ENCODE measurements at places on chromosomes 6 and 20.
A peak's percentile ranks its signal among the peaks of the same experiment; 100 is the strongest.

- no peak for DNase-seq
These were observed 903.4 kb downstream of the EYS start for GRCh38 chr6:64803470-64804166.

DNA sequence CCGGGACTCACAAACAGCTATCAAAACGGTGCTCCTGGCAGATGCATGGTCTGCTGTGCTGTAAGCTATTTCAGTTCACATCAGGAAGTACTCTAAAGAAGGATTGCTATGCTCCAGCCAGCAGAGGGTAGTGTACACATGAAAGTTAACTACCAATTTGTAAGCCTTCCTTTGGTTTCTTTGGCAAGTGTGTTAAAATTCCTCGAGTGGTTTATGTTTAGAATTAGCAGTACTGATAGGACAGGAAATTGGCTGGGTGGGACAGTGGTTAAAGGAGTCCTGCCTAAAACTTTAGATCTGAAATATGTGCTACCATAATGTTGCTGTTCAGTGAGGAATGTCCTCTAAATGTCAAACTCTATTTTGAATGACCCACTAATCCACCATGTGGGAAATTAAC, 47.4 kb downstream of the TRMT11 start:
- peak; percentile 72 for DNase-seq

DNA sequence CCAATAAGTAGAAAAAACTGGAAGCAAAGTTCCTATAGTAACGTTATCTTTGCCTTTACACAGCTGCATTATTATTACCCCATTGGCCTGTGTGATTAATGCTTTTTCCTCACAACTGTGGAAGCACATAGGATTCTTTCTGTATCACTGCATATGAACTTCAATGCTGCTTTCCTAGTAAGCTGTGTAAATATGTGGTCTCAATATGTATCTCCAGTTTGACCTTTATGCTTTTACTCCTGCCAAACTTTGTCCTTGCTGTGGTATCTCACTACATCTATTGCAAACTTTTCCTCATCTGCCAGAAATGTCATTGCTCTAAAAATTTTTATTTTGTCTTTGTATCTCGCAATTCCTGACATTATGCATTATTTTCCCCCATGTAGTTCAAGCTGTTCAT, 168.6 kb downstream of the ZFAND3 start:
- DNase-seq: no peak

- DNase-seq: no peak
These were observed 2.5 kb upstream of the MMP9 start for GRCh38 chr20:46006022-46006705.

DNA sequence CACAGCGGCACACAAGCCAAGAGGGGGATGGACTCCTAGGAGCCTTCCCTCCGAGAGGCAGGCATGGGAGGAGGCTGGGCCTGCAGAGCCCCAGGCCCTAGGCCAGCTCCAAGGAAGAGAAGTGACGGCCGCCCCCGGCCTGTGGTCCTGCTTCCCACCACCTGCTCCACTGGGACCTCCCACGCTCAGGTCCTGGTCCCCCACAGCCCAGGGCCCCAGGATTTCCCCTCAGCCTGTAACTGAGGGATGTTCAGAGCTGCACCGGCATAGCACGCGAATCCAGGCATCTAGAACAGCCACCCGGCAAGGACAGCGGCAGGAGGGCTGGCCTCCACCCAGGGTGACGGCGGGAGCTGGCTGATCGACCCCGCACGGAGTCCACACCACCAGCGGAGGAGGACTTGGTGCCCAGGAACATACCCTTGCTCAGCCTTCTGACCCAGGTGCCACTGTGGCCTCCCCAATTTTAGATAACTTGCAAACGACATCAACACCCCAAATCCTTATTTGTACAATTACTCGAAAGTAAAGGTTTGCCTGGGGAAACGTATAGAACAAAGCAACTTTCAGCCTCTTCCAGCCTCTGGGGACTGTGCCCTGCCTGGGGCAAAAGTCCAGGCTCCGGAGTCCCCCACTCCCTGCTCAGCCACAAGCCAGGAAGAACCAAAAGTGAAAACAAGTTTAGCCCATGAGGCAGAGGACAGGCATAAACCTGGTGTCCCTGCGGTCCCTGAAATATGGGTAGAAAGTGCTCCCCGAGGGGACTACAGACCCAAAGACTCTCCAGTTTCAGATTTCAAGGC, 3.5 kb downstream of the GATA5 start:
- no peak for DNase-seq

DNA sequence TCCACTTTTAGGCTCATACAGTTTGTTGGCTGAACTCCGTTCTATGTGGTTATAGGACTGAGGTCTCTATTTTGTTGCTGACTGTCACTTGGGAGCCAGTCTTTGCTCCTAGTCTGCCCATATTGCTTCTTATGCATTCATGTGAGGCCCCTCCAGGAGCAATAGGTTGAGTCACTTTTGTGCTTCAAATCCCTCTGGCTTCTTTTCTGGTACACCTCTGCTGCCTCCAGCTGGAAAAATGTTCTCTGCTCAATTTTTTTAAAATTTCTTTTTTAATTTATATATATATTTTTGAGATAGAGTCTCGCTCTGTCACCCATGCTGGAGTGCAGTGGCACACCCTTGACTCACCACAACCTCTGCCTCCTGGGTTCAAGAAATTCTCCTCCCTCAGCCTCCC, 42.7 kb upstream of the NOX3 start:
- DNase-seq: no peak

GRCh38 chr6:35919085-35919826, 1.6 kb downstream of the SRPK1 start:
- DNase-seq: peak; percentile 52

- DNase-seq: no peak
These were observed 79.6 kb downstream of the UTRN start for GRCh38 chr6:144364782-144365181.

DNA sequence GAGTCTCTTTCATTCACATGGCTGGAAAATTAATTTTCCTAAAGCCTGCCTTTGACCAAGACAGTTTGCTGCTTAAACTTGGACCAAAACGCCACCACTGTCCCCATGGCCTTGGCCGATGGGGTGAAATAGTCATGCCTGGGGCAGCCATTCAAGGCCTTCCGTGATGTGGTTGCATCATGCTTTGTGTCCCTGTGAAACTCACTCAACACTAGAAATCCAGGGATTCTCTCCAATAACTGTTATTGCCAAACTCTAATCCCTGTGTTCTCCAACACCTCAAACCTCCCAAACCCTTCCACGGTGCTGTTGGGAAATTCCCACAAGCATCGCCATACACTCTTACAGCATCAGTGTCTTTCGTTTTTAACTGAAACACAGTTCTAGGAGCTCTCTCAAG, 1.4 kb upstream of the TXNDC5 start:
- DNase-seq: no peak

GRCh38 chr20:47749339-47749738, 35.9 kb downstream of the SULF2 start:
- DNase-seq: no peak

- DNase-seq: peak; percentile 8
These were observed 21.2 kb upstream of the NOP56 start for GRCh38 chr20:2631228-2631627.

- peak; percentile 75 for DNase-seq
These were observed 1.0 kb downstream of the CCN2 start for GRCh38 chr6:131949909-131950766.

- DNase-seq: no peak
These were observed 10.6 kb downstream of the RBM24 start for GRCh38 chr6:17291778-17292177.

DNA sequence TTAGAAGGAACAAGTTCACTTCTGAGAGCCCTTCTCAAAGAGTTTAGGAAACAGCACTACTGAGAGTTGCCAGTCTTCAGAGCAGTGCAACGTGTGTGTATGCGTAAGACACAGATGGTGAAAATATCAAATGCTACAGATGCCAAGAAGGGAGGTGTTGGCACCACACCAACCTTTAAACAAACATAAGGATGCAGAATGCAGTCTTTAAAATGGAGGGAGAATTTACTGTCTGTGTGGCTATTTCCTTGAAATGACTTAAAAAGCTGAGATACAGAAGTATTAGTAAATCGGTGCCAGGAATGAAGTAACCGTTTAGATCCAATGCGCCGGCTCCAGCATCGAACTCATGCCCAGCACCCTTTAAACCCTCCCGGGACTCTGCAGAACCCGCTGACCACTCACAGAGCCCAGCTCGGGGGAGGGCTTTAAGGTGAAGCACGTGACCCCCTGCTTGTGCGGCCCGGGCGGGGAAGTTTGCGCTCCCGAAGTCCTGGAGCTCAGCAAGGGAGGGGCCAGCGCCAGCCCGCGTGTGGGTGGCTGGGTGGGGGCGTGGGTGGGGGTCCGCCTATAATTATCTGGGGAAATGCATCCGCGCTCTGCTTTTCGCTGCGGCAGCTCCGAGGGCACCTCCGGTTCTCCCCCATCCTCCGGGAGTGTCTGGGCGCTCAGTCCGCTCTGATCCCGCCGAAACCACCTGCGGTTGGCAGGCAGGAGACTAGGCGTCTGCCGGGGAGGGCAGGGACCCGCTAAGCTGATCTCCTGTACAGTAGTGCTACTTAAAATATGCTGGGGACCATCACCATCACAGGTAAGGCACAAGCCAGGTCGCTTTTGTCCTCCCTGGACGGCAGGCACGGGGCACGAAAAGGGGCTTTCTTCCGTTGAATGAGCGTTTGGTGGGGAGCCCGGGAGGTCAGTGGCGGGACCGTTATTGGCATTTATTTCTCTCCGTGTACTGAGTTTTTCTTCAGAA, 66.0 kb downstream of the ZBTB2 start:
- DNase-seq: peak; percentile 75

- DNase-seq: no peak
These were observed 12.0 kb downstream of the FOXP4 start for GRCh38 chr6:41558033-41558807.

DNA sequence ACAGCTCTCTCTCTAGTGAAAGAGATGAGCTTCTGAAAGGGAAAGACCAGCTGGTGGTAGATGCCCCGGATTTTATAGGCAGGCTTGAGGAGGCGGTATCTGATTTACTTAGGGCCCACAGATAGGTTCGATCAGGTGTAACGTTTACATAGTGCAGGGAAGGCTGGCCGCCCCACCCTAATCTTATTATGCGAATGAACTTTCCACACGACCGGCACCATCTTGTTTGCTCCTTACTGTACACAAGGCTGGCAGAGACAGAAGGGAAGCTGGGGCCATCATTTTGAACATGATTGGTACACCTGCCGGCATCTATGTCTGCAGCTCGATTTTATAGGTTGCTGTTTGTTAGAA, 212.0 kb upstream of the JARID2 start:
- no peak for DNase-seq

- DNase-seq: no peak
These were observed 31.5 kb upstream of the GATA5 start for GRCh38 chr20:62507323-62507722.

GRCh38 chr6:100342830-100343229, 121.9 kb downstream of the SIM1 start:
- DNase-seq: no peak

- DNase-seq: peak; percentile 79
These were observed 21.2 kb upstream of the NFATC2 start for GRCh38 chr20:51563486-51564332.

Data from GM23338 (cell line).